ENCODE measurements at places on chromosomes 16 and 17.

GRCh38 chr16:74019612-74020011 is 277.0 kb upstream of the PSMD7 start:
- DNase-seq, result no peak

GRCh38 chr16:47979616-47980182 is 176.1 kb downstream of the ABCC12 start:
- DNase-seq, result no peak

- no peak for DNase-seq
These were observed 75.8 kb downstream of the PITPNC1 start for GRCh38 chr17:67452681-67453554.

DNA sequence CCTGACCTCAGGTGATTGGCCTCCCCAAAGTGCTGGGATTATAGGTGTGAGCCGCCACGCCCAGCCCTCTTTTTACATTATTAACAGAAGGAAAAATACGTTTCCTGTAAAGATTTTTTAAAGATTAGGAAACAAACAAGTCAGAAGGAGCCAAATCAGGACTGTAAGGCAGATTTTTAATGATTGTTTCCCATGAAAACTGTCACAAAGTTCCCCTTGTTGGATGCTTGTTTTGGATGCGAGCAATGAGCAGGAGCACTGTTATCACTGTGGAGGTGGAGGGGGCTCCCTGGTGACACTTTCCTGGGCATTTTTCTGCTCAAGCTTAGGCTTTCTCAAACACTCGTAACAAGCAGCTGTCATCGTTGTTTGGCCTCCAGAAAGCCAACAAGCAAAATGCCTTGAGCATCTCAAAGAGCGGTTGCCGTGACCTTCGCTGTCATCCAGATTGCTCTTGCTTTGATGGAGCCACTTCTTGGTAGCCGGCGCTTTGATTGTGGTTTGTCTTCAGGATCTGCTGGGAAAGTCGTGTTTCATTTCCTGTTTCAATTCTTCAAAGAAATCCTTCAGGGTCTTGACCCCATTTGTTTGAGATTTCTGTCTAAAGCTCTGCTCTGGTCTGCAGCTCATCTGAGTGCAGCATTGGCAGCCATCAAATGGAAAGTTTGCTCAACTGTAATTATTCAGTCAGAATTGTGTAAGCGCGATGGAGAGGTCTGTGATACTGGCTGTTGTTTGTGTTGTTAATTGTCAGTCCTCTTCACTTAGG is 128.7 kb downstream of the RPTOR start:
- peak; percentile 64 for DNase-seq

- peak; percentile 29 for DNase-seq
These were observed 399.2 kb downstream of the SLC39A11 start for GRCh38 chr17:72693151-72693878.

GRCh38 chr17:43753493-43754129 is 5.0 kb downstream of the SOST start:
- DNase-seq, result no peak

DNA sequence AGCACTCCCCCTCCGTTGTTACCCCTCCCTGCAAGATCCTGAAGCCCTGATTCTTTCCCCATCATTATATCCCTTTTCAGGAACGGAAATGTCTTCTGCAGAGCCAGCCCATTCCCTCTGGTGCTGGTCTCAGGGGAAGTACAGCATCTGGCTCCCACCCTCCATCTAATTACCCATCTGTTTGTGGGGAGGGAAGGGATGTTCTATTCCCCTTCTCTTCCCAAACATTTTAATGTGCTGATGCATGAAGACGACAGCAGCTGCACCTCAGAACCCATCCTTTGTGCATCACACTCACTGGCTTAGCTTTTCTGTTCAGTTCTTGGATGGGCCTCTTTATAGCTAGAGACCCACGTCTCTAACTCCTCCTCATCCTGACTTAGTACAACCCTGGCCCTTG is 367.2 kb downstream of the CDH13 start:
- no peak for DNase-seq

DNA sequence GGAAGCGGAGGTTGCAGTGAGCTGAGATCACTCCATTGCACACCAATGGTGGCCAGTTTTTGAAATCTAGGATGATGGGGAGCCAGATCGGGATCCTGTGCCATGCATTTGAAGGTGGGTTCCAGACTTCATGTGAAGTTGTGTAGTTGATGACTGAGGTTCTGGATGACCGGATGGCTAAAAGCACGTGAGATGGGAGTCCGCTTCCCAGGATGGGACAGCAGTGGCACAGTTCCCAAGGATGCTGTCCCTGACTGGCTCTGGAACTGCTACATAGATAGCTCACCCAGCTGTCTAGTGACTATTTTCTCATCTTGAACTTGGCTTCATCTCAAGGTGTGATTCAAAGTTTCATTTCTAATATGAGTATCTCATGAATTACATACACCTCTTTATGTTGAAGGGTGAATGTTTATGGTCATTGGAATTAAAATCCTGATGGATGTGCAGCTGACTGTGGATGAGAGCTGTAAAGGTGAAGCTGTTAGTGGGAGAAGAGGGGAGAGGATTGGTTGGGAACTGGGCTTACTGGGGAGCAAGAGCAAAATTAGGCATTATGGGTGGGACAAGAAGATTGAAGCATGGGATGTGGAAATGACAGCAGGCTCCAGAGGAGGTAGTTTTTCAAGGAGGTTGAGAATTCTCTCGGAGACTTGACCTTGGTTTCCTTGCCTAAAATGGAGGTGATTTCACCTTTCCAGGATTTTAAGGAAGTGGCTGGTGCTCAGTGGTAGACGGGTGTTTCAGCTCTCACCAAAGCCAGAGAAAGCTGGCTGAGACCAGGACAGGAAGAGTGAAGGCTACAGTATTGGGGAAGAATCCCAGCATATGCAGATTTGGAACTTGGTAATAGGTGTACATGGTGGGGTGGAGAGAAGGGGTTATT is 8.2 kb downstream of the TUFM start:
- DNase-seq, result no peak

DNA sequence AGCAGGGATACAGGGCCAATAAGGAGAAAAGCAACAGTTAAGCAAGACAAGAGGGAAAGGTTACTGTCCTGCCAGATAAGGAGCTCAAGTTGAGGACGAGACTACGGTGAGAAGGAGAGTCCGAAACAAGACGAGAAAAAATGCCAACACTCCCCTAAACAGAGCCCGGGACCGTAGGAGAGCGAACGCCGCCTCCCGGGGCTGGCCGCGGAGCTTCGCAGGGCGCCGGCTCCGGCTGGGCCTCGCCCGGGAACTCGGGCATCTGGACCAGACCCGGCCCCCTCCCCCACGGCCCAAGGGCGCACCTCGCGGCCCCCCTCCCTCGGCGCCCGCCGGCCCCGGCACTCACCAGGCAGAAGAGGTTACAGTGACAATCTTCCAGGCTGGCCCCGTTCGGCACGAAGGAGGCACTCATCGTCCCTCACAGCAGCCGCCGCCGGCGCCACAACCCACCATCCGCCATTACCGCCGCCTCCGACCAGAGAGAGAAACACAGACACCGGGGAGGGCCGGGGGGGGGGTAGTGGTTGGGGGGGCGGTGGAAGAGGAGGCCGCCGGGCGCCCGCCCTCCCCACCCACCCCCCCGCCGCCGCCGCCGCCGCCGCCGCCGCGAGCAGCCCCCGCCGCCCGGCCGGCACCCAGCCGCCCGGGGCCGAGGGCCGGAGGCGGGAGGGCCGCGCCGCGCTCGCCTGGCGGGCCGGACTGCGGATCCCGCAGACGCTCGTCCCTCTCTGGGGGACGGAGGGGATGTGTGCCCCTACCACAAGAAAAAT is at the start of gene MED13:
TSS of gene MED13 (minus strand) at position 488 of the 773 bp plus-strand sequence. CDS start at position 415, 73 bp downstream.
- DNase-seq, result peak; percentile 42

DNA sequence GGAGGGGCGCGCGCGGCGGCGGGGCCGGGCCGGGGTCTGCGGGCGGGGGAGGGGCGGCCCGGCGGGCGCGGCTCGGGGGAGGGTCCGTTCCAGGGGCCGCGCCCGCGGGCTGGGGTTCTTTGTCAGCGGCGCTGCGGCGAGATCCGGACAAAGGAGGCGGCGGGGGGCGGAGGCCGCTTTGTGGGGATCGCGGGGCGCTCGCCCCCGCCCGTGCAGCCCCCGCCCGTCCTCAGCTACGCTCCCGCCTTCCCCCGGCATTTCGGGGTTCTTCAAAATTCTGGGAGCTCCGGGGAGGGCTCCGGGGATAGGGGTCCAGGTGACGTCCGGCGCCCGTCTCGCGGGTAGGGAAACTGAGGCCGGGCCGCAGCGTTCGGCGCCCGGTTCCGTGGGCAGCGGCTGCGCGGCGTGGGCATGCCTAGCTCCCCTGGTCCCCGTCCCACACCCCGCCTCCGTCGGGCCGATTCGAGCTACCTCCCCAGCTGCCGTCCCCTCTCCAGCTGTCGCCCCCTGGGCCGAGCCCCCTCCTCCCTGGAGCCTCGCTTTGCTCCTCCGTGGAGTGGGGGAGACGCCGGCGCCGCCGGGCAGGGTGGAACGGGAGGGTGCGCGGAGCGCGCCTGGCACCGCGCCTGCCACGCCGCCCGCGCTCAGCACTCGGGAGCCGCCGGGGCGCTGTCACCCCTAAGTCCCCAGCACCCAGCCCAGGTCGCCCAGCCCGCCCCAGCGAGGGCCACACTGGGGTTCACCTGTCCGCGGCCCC is 546 bp downstream of the SNN start:
- no peak for DNase-seq

GRCh38 chr16:85229869-85230462 is 117.7 kb upstream of the CIBAR2 start:
- no peak for DNase-seq

DNA sequence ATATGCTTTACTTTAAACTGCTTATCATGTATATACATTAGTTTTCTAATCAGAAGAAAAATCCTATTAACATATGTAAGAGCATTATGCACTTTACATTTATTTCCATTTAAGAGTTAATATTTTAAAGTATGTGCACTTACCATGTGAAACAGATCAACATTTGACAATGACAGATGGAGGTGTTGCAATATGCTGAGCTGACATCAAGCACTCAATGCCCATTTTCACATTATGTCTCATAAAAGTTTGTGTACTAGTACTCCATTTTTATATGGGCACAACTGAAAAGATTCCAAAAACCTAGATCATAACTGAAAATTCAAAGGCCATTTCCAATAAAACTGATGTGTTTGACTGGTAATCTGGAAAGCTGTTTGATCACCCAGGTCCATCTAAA is 420.9 kb upstream of the SOX9 start:
- no peak for DNase-seq

DNA sequence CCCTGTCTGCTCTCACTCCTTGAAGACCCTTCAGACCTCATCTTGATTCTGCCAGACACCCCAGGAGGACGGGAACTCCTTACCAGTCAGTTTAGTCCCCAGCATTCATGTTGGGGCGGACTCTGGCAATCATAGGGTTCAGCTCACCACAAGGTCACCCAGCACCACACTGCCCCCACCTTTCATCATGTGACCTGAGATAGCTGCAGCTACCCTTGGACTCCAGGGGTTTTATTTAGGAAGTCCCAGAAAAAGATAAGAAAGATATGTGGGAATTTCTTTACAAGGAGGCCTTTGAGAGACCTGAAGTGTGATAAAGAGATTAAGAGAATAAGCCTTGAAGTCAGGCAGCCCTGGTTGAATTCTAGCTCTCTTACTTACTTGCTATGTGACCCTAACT is 59.8 kb upstream of the NLK start:
- no peak for DNase-seq

GRCh38 chr16:89020925-89021595 is 44.1 kb upstream of the CBFA2T3 start:
- DNase-seq, result no peak

- no peak for DNase-seq
These were observed 195.0 kb downstream of the ENGASE start for GRCh38 chr17:79269620-79270019.

GRCh38 chr16:23482778-23483177 is 27.5 kb downstream of the GGA2 start:
- DNase-seq, result no peak

- DNase-seq, result no peak
These were observed 145.6 kb downstream of the CCDC182 start for GRCh38 chr17:57599271-57600045.

DNA sequence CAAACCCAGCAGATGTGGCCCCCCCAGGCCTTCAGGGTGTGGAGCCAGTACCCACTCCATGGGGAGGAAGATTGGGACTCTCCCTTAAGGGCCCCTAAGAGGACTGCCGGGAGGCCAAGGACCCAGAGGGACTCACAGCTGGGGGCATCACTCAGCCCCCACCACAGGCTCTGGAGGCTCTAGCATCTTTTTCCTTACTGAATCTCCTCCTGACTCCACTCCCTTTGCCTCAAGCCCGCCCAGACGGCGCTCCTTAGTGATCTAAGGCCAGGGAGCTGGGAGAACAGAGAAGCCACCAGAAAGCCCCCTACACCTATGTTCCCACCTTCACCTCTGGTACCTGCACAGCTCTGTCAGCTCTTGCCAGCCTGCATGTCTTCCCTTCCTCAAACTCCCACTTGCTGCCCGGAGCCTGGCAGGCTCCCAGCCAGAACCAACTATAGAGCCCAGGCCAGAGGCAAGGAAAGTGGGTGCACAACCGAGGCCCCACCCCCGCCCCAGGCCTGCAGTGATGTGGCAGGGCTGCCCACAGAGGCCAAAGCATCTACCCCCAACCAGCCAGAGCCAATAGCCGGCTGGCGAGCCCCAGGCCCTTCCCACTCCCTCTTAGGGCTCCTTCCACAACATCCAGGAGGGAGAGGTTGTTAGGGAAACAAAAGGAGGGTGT is 22.3 kb upstream of the MPO start:
- no peak for DNase-seq

GRCh38 chr17:66494023-66494803 is 191.8 kb downstream of the PRKCA start:
- peak; percentile 82 for DNase-seq

DNA sequence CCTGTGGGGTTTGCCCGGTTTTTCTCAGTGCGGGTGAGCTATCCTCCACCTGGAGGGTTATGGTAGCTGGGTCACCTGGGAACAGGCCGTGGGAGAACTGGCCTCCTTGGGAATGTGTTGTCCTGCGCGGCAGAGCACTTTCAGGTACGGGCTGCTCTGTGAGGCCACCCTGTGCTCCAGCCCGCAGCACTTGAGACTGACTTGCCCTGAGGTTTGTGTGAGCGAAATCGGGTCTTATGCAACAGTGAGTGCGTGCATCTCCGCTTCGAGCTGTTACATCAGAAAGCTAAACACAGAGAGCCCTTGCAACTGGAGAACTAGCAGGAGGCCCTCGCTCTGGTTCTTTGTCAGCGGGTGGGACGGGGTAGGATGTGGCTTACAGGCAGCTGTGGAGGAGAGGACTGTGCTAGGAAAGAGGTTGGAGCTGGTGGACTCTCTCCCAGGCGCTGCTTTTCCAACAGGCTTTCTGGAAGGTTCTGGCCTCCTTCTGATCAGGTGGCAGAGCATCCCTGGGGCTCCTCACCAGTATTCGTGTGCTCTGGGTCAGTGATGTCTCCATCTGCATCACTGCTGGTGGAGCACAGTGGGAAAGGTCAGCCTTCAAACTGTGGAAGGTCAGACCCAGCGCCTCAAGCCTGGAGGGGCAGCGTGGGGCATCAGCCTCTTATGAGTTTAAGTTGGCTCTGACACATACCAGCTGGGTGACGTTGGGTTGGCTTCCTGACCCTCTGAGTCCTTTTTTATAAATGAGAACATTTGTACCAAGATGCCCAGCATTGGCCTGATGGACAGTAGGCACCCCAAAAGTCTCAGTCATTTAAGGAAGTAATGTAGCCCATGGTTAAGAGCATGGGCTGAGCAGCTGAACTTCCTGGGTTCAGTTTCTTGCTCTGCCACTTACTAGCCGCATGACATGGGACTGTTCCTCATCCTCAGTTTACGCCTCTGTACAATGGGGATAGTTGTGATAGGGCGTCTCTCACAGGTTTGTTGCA is 76.3 kb downstream of the KSR1 start:
- DNase-seq, result peak; percentile 85

- no peak for DNase-seq
These were observed 9.0 kb downstream of the MAP2K6 start for GRCh38 chr17:69423450-69423849.

- DNase-seq, result no peak
These were observed 9.9 kb upstream of the NFAT5 start for GRCh38 chr16:69555867-69556266.

Measured in fibroblast of gingiva (primary cell).